ENCODE measurements at places on chromosomes 5 and 9. TPM values are rescaled to one million over a fixed set of nuclear protein-coding genes. Genes with fewer than 3 reads are reported as not detected.

The GPX3 gene
- 4,437 TPM for total RNA-seq

The ASPN gene
- 4.0 TPM for total RNA-seq

The PCDHGA4 gene
- total RNA-seq, result 4.7 TPM

The FREM1 gene
- total RNA-seq, result 6.4 TPM

The CD274 gene
- 1.0 TPM for total RNA-seq

The QRFP gene
- total RNA-seq, result not detected

The SOX30 gene
- total RNA-seq, result not detected

The SERF1A gene
- 6.2 TPM for total RNA-seq

The TMEM252 gene
- not detected for total RNA-seq

The ZDHHC21 gene
- total RNA-seq, result 8.3 TPM

The ADGRD2 gene
- not detected for total RNA-seq

The SPINK6 gene
- total RNA-seq, result not detected

The PCDHGC4 gene
- total RNA-seq, result 1.7 TPM

The DOCK2 gene
- 49.4 TPM for total RNA-seq

The RMI1 gene
- 3.6 TPM for total RNA-seq

The IFNE gene
- total RNA-seq, result not detected

The PCDHAC2 gene
- 1.1 TPM for total RNA-seq

The ZBTB34 gene
- total RNA-seq, result 9.4 TPM

The LRRC19 gene
- total RNA-seq, result not detected

The SLC4A9 gene
- total RNA-seq, result 0.22 TPM

The BARHL1 gene
- total RNA-seq, result not detected

The THBS4 gene
- 61.5 TPM for total RNA-seq

The F2RL2 gene
- total RNA-seq, result 0.10 TPM

The BTNL9 gene
- 407 TPM for total RNA-seq

The DNAJC18 gene
- 8.4 TPM for total RNA-seq

The PCDHB5 gene
- 1.5 TPM for total RNA-seq

The GADD45G gene
- 10.9 TPM for total RNA-seq

The GABRA1 gene
- total RNA-seq, result not detected

The GRIN3A gene
- total RNA-seq, result 0.06 TPM

The PCDHGB2 gene
- 3.1 TPM for total RNA-seq

The SPATA31D4 gene
- not detected for total RNA-seq

The NMUR2 gene
- total RNA-seq, result not detected

The GARIN3 gene
- not detected for total RNA-seq
